ENCODE measurements at places on chromosomes 5 and 9. TPM values are rescaled to one million over a fixed set of nuclear protein-coding genes. Genes with fewer than 3 reads are reported as not detected.
A peak's percentile ranks its signal among the peaks of the same experiment; 100 is the strongest.

DNA sequence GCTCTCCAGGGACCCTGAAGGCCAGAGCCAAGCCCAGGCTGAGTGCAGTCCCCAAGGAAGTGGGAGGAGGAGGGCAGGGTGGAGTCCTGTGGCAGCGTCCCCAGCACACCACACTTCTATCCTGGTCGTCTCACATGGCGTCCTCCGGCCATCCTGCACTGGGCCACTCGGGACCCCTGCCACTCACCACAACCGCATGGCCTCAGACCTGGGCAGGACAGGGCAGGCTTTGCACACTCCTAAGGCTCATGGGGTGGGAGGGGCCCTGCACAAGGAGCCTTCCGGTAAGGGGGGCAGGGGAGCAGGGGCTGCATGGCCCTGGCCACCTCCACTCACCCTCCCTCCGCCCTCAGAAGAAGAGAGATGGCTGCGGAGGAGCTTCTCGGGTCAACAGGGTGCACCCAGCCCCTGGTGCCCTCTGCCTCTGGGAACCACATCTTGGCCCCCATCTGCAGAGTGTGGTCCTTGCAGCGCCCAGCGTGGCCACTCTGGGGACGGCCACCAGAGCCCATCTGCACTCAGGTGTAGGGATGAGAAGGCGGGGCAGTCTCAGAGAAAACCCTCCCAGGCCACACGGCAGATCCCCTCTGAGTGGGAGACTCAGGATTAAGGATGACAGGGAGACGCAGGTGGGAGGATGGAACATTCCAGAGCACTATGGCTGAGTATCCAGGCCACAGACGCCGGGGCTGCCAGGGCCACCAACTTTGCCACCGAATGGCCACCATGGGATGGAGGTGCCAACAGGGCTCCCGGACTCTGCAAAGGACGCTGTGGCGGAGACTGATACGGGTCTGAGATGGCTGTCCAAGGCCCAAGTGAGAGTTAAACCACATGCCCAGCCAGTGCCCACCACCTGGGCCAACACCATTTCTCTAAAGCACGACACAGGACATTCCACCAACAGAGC is 7.6 kb downstream of the TPPP start:
- no peaks in the 10 kb centered on the region for H3K36me3 ChIP-seq
- no peaks in the 10 kb centered on the region for H3K4me1 ChIP-seq
- DNase-seq, result no peak
- no peak overlapping the region for H3K27ac ChIP-seq

- no peaks in the 10 kb centered on the region for H3K4me1 ChIP-seq
- H3K27ac ChIP-seq, result no peak overlapping the region
- DNase-seq, result no peak
- no peaks in the 10 kb centered on the region for H3K36me3 ChIP-seq
- H3K27me3 ChIP-seq, result no peaks in the 10 kb centered on the region
Measured at GRCh38 chr5:1896602-1897376, 14.1 kb upstream of the IRX4 start.

DNA sequence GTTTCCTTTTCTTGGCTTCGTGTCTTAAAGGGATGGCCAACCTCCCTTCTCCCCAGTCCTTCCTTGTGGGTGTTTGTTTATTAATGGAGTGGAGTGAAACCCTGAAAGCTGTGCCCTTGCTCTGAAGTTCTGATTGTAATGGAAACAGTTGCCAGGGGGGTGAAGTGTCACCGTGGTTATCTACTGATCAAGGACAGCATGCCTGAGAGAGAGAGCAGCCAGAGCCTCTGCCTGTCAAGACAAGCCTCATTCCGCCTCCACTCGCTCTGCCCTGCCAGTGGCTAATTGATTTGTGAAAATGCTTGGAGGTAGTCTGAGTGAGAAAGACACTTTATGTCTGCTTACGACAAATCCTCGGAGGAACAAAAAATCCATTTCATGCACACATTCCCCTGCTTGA is 143.7 kb upstream of the SLC30A5 start:
- no peaks in the 10 kb centered on the region for H3K36me3 ChIP-seq
- H3K27ac ChIP-seq, result no peak overlapping the region
- H3K4me3 ChIP-seq, result no peak overlapping the region

GRCh38 chr5:124572971-124573370 is 173.5 kb downstream of the ZNF608 start:
- no peak overlapping the region for H3K4me3 ChIP-seq
- DNase-seq, result no peak
- H3K36me3 ChIP-seq, result no peaks in the 10 kb centered on the region
- H3K27me3 ChIP-seq, result no peaks in the 10 kb centered on the region
- H3K27ac ChIP-seq, result no peak overlapping the region
- peaks cover 7% of the 10 kb centered on the region for H3K4me1 ChIP-seq

- no peaks in the 10 kb centered on the region for H3K27me3 ChIP-seq
- no peaks in the 10 kb centered on the region for H3K36me3 ChIP-seq
- H3K27ac ChIP-seq, result no peak overlapping the region
- no peak overlapping the region for H3K4me3 ChIP-seq
Measured at GRCh38 chr9:90032296-90033027, 427.6 kb downstream of the GADD45G start.

DNA sequence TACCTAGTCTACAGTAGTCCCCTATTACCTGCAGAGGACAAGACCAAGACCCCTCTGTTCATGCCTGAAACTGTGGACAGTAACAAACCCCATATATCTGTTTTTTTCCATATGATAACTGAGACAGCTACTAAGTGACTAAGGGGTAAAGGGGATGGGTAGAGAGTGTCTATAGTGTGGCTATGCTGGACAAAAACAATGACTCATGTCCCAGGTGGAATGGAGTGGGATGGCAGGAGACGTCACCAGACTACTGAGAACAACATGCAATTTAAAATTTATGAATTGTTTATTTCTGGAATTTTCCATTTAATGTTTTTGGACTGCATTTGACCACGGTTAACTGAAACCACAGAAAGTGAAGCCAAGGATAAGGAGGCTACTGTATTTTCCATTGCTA is 171.8 kb downstream of the AGTPBP1 start:
- no peaks in the 10 kb centered on the region for H3K36me3 ChIP-seq
- H3K4me1 ChIP-seq, result no peaks in the 10 kb centered on the region
- no peaks in the 10 kb centered on the region for H3K27me3 ChIP-seq
- no peak overlapping the region for H3K4me3 ChIP-seq

GRCh38 chr5:174376726-174377373 is 331.3 kb downstream of the NSG2 start:
- H3K27me3 ChIP-seq, result no peaks in the 10 kb centered on the region
- no peaks in the 10 kb centered on the region for H3K4me1 ChIP-seq
- no peak overlapping the region for H3K4me3 ChIP-seq
- H3K36me3 ChIP-seq, result no peaks in the 10 kb centered on the region
- H3K27ac ChIP-seq, result no peak overlapping the region

GRCh38 chr5:154610321-154611154 is 132.5 kb upstream of the HAND1 start:
- H3K27ac ChIP-seq, result no peak overlapping the region
- H3K4me1 ChIP-seq, result peaks cover 14% of the 10 kb centered on the region

DNA sequence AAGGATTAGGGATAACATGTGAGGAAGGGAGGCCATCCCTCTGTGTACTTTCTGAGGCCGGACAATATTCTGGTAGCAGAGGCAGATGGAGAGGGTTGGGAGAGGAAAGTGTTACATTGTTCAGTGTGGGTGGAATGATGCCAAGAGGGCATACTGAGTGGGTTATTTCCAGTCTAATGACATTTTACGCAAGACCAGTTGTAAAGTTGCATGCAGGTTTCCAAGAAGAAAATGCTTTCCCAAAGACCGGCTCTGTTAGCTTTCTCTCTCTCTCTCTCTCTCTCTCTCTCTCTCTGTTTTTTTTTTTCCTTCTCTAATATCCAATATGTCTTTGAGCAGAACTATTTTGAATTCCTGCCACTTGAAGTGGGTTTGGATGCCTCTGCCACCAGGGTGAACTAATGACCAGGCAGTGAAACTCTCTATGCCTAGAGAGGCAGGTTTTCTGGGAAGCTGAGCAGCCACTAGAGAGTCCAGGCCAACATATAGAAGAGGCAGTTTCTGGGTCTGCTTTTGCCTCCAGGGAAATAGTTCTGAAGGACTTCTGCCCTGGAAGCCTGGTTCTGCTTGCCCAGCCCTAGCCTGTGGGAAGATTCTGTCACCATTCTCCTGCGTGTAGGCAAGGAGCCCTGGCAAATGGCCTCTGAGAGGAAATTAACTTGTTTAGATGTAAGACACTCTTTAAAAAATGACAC is 24.4 kb upstream of the ZNF366 start:
- no peaks in the 10 kb centered on the region for H3K4me1 ChIP-seq
- no peak overlapping the region for H3K27ac ChIP-seq
- DNase-seq, result no peak
- no peaks in the 10 kb centered on the region for H3K36me3 ChIP-seq
- H3K4me3 ChIP-seq, result no peak overlapping the region

GRCh38 chr5:33364406-33364805 is 76.4 kb upstream of the TARS1 start:
- no peaks in the 10 kb centered on the region for H3K27me3 ChIP-seq
- DNase-seq, result peak; percentile 6
- no peaks in the 10 kb centered on the region for H3K36me3 ChIP-seq
- peaks cover 12% of the 10 kb centered on the region for H3K4me1 ChIP-seq

DNA sequence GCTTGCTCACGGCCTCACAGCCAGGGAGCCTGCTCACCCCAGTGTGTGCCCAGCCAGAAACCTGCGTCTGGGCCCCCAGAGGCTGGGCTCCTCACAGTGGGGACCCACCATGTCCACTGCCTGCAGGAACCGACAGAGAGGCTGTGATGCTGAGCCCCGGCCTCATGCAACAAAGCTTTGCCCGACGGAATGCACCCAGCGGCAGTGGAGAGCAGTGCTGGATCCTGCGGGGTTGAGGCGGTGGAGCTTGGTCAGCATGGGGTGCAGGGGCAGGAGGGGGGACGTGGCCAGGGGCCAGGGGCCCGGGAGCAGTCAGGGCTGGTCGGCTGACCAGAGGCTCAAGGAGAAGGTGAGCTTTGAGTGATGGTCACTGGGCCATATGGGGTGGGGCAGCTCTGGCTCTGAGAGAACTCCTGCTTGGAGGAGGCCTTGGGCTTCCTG is 7.7 kb upstream of the CEP72 start:
- H3K4me1 ChIP-seq, result peaks cover 16% of the 10 kb centered on the region
- no peak for DNase-seq
- H3K4me3 ChIP-seq, result no peak overlapping the region

GRCh38 chr9:36116593-36116992 is 19.9 kb upstream of the GLIPR2 start:
- H3K4me1 ChIP-seq, result no peaks in the 10 kb centered on the region
- no peak overlapping the region for H3K27ac ChIP-seq
- H3K36me3 ChIP-seq, result peaks cover 2% of the 10 kb centered on the region

GRCh38 chr5:60540856-60541805 is 158.8 kb downstream of the DEPDC1B start:
- no peaks in the 10 kb centered on the region for H3K27me3 ChIP-seq
- peaks cover 40% of the 10 kb centered on the region for H3K4me1 ChIP-seq
- DNase-seq, result peak; percentile 84
- no peaks in the 10 kb centered on the region for H3K36me3 ChIP-seq

DNA sequence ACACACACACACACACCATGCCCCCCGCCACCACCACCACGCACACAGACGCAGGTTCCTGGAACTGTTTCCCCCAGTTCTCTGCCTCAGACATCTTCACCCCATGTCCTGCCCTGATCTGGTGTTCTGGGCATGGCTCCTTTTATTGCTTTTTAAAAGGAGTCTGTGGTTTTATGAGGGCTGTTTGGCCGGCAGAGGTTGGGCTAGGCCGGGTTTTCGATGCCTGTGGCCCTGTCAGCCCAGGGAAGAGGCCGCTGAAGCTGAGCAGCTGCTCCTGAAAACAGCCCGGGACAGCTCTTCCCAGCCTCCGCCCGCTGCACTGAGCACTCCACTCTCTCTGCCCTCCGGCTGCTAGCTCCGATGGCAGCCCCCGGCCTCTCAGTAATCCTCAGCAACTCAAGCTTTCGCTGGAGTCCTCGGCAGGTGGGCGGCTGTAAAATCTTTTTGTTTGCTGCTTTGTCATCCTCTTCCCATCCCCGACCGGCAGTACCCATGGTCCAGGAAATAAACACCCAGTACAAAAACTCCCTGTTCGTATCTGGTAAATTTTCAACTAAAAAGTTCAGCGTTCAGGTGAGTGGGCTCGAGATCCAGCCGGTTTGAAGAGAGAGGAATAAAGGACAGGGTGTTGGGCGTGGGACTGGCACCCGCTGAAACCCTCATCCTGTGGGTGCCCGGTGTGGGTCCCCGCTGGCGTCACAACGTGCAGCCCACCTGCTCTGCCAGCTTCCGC is 103.0 kb upstream of the ERCC6L2 start:
- H3K36me3 ChIP-seq, result no peaks in the 10 kb centered on the region
- peaks cover 10% of the 10 kb centered on the region for H3K27me3 ChIP-seq
- H3K27ac ChIP-seq, result no peak overlapping the region
- H3K4me3 ChIP-seq, result no peak overlapping the region
- no peaks in the 10 kb centered on the region for H3K4me1 ChIP-seq
- DNase-seq, result no peak

GRCh38 chr5:151924564-151925301 is at the start of gene GLRA1:
TSS of gene GLRA1 (minus strand) at chr5:151924851. CDS start at chr5:151924549, 302 bp downstream.
- no peak within 1 kb of the TSS for H3K4me3 ChIP-seq
- H3K36me3 ChIP-seq, result no peaks in the 10 kb centered on the region
- H3K27ac ChIP-seq, result no peak within 1 kb of the TSS
- peaks cover 15% of the 10 kb centered on the region for H3K27me3 ChIP-seq
- no peaks in the 10 kb centered on the region for H3K4me1 ChIP-seq
- DNase-seq, result peak; percentile 39

DNA sequence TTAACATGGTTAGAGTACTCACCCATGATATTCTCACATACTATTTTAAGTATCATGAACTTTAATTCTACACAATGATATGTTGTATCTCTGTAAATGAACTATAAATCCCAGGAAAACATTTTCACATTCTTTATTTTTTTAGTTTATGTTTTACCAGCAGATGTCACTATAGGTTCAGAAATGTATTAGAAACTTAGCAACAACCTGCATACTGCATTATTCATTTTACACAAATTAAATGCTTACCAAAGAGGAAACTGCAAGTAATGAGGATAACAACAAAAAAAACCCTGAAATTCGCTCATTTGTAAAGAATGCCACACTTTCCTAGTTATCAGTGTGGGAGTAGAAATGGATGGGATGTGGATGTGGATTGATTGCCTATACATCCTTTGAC is 217.5 kb upstream of the OTULINL start:
- peaks cover 10% of the 10 kb centered on the region for H3K4me1 ChIP-seq
- peaks cover 92% of the 10 kb centered on the region for H3K36me3 ChIP-seq
- H3K4me3 ChIP-seq, result no peak overlapping the region
- no peaks in the 10 kb centered on the region for H3K27me3 ChIP-seq
- no peak overlapping the region for H3K27ac ChIP-seq

- no peaks in the 10 kb centered on the region for H3K4me1 ChIP-seq
- no peak overlapping the region for H3K27ac ChIP-seq
- peaks cover 4% of the 10 kb centered on the region for H3K27me3 ChIP-seq
- no peaks in the 10 kb centered on the region for H3K36me3 ChIP-seq
- no peak overlapping the region for H3K4me3 ChIP-seq
Measured at GRCh38 chr9:124180557-124180956, 77.2 kb upstream of the NEK6 start.

DNA sequence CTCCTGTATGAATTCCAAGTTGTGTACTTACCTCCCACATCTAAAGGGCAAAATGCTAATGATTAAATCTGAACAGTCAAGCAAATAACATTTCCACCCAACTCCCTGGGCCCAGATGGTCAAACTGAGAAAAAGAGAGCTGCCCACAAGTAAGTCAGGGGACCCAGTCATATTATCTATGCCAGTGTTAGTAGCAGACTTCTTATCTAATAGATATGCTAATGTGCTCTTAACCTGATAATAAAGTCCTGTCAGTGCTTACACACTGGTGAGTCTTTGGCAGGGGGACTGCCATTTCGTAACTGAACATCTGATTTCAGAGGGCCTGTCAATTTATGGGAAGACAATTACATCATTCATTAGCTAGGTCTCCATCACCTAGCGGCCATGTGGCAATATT is 292.3 kb upstream of the WWC1 start:
- no peaks in the 10 kb centered on the region for H3K36me3 ChIP-seq
- no peaks in the 10 kb centered on the region for H3K4me1 ChIP-seq
- no peak overlapping the region for H3K27ac ChIP-seq
- no peak for DNase-seq
- no peak overlapping the region for H3K4me3 ChIP-seq

CPLANE1 gene
- 21.1 TPM for total RNA-seq

FCN2 gene
- total RNA-seq, result not detected

LCN15 gene
- total RNA-seq, result not detected
